ENCODE measurements at places on chromosomes 13 and 19.

DNA sequence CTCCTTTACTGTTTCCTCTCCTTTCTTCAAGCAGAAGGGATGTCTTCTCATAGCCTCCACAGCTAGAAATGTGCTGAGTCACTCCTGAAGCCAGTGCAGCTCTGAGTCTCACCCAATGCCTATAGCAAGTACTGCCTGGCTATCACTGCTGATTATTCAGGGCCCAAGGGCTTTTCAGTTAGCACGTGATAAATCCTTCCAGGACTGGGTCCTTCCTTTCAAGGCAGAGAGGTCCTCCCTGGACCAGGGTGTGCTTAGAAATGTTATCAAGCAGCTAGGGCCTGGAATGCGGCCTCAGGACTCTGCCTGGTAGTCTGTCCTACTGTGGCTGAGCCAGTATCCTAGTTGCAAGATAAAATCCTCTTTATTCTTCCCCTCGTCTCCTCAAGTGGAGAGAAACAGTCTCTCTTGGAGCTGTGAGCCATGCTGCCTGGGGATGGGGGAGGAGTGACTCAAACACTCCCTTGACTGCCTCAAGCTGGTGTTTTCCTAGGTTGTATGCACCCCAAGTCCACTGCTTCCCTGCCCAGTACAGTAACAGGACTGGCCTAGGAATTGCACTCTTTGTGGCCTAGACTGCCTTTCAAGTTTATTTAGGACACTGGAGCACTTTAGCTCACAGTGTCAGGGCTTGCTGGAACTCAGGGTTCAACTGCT lies 198.7 kb upstream of the SERP2 start:
- peak overlapping the region; percentile 91 for H3K27ac ChIP-seq
- peaks cover 19% of the 10 kb centered on the region for H3K4me1 ChIP-seq
- peaks cover 18% of the 10 kb centered on the region for H3K27me3 ChIP-seq
- no peak overlapping the region for H3K4me3 ChIP-seq

- H3K4me3 ChIP-seq, result no peak overlapping the region
- no peaks in the 10 kb centered on the region for H3K36me3 ChIP-seq
- DNase-seq, result no peak
- peaks cover 5% of the 10 kb centered on the region for H3K4me1 ChIP-seq
- no peak overlapping the region for H3K27ac ChIP-seq
- no peaks in the 10 kb centered on the region for H3K27me3 ChIP-seq
Observed at GRCh38 chr13:86813198-86813597, 858.0 kb upstream of the SLITRK5 start.

- no peaks in the 10 kb centered on the region for H3K36me3 ChIP-seq
- no peak overlapping the region for H3K27ac ChIP-seq
- DNase-seq, result no peak
- H3K27me3 ChIP-seq, result no peaks in the 10 kb centered on the region
Observed at GRCh38 chr13:94480672-94481145, 1.2 kb upstream of the DCT start.

- peaks cover 4% of the 10 kb centered on the region for H3K27me3 ChIP-seq
- no peak overlapping the region for H3K27ac ChIP-seq
- H3K36me3 ChIP-seq, result no peaks in the 10 kb centered on the region
- H3K4me1 ChIP-seq, result peaks cover 5% of the 10 kb centered on the region
- DNase-seq, result no peak
Observed at GRCh38 chr13:107139006-107139405, 571.1 kb upstream of the ARGLU1 start.

GRCh38 chr19:53664152-53664551 lies 32.4 kb downstream of the DPRX start:
- peaks cover 14% of the 10 kb centered on the region for H3K4me1 ChIP-seq
- H3K27me3 ChIP-seq, result peaks cover 3% of the 10 kb centered on the region
- H3K4me3 ChIP-seq, result no peak overlapping the region
- DNase-seq, result no peak
- H3K36me3 ChIP-seq, result no peaks in the 10 kb centered on the region

GRCh38 chr13:103195762-103196161 lies 129.5 kb upstream of the SLC10A2 start:
- peaks cover 22% of the 10 kb centered on the region for H3K4me1 ChIP-seq
- no peak overlapping the region for H3K27ac ChIP-seq
- peaks cover 3% of the 10 kb centered on the region for H3K27me3 ChIP-seq
- no peak overlapping the region for H3K4me3 ChIP-seq
- no peak for DNase-seq

- no peak overlapping the region for H3K4me3 ChIP-seq
- peaks cover 6% of the 10 kb centered on the region for H3K27me3 ChIP-seq
- H3K27ac ChIP-seq, result no peak overlapping the region
Observed at GRCh38 chr19:56252699-56253422, 19.7 kb upstream of the EDDM13 start.

DNA sequence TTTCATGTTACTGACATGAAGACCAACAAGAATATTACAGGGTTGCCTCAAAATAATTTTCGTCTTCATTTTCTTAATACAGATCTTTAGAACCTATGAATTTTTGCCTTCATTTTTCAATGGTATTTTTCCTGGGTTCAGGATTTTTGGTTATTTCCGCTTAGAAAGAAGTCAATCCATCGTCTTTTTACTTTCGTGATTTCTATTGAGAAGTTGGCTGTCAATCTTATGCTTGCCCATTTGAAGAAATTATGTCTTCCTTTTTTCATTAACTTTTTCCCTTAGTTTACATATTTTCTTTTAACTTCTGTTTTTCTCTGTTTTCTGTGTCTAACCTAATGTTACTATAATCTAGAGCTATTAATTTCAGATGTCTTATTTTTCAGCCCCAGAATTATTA lies 868.9 kb upstream of the SLC10A2 start:
- no peaks in the 10 kb centered on the region for H3K36me3 ChIP-seq
- H3K4me1 ChIP-seq, result peaks cover 11% of the 10 kb centered on the region
- H3K27ac ChIP-seq, result no peak overlapping the region
- H3K4me3 ChIP-seq, result no peak overlapping the region
- peaks cover 7% of the 10 kb centered on the region for H3K27me3 ChIP-seq
- DNase-seq, result no peak

GRCh38 chr13:98781470-98781869 lies 29.0 kb upstream of the SLC15A1 start:
- H3K27me3 ChIP-seq, result peaks cover 4% of the 10 kb centered on the region
- DNase-seq, result no peak
- H3K36me3 ChIP-seq, result no peaks in the 10 kb centered on the region
- no peak overlapping the region for H3K27ac ChIP-seq
- no peak overlapping the region for H3K4me3 ChIP-seq

- no peak overlapping the region for H3K4me3 ChIP-seq
- no peaks in the 10 kb centered on the region for H3K27me3 ChIP-seq
- H3K36me3 ChIP-seq, result peaks cover 27% of the 10 kb centered on the region
- DNase-seq, result no peak
Observed at GRCh38 chr19:40339018-40339728, 9.0 kb downstream of the C19orf47 start.

- no peak overlapping the region for H3K27ac ChIP-seq
- H3K4me3 ChIP-seq, result no peak overlapping the region
- H3K27me3 ChIP-seq, result peaks cover 4% of the 10 kb centered on the region
- no peak for DNase-seq
- peaks cover 8% of the 10 kb centered on the region for H3K4me1 ChIP-seq
- H3K36me3 ChIP-seq, result no peaks in the 10 kb centered on the region
Observed at GRCh38 chr13:31786011-31786410, 46.7 kb downstream of the RXFP2 start.

DNA sequence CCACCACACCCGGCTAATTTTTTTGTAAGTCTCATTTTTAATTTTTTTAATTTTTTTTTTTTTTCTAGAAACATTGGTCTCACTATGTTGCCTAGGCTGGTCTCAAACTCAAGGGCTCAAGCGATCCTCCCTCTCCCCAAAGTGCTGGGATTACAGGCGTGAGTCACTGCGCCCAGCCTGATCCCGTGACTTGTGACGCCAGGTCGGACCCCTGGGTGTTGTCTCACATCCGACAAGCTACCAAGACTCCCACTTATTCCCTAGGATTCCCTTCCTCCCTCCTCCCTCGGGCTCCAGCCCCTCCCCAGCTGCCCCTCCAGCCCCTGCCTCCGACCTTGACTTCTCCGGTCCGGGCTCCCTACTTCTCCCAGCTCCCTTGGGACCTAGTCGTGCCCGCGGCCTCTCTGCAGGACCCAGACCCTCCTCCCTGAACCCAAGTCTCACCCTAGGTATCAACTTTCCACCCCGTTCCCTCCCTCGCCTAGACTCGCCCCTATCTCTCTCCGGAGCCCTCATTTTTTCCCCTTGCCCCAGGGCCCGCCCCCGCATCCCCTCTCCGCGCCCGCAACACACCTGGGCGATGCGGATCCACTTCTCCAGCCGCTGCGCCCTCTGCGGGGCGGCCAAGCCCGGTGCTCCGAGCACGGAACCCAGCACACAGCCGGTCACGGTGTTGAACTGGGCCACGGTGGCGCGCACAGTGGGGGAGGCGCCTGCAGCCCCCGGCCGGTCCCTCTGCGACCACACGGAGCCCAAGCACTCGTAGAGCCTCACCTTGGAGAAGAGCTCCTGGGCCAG lies 13.1 kb downstream of the RGL3 start:
- peaks cover under 1% of the 10 kb centered on the region for H3K36me3 ChIP-seq
- peak overlapping the region; percentile 18 for H3K4me3 ChIP-seq
- peaks cover 19% of the 10 kb centered on the region for H3K4me1 ChIP-seq
- peaks cover 24% of the 10 kb centered on the region for H3K27me3 ChIP-seq

DNA sequence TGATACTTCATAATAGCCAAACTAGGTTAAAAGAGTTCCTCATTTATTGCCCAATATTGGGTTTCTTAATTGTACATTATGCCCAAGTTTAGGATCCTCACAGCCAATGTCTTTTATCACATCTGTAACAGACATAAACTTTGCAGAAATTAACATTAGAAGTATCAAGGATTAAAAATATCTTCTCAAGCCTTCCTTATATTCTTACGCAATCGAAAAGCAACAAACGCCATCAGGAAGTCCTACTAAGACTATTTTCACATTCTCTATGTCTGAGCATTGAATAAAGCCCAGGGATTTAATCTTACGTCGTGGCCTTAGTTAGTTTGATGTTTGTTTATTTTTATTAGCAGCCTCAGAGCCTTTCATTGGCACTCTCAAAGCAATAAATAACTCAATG lies 1660.4 kb upstream of the MIR17HG start:
- no peak overlapping the region for H3K27ac ChIP-seq
- no peak for DNase-seq
- H3K36me3 ChIP-seq, result no peaks in the 10 kb centered on the region
- H3K4me1 ChIP-seq, result peaks cover 35% of the 10 kb centered on the region
- H3K27me3 ChIP-seq, result no peaks in the 10 kb centered on the region

Measured in nephron progenitor cell (in vitro differentiated cells).